ENCODE measurements at places on chromosomes 7 and 10. TPM values are rescaled to one million over a fixed set of nuclear protein-coding genes. Genes with fewer than 3 reads are reported as not detected.

- DNase-seq: peak; percentile 68
These were observed 143.4 kb downstream of the CELF2 start for GRCh38 chr10:11161096-11161495.

GRCh38 chr10:34809796-34810195, 5.3 kb downstream of the PARD3 start:
- DNase-seq: no peak

Gene LRIT1
- not detected for polyA plus RNA-seq

Gene MAGI2
- polyA plus RNA-seq: 4.2 TPM

Gene KIAA1217
- 21.5 TPM for polyA plus RNA-seq

DNA sequence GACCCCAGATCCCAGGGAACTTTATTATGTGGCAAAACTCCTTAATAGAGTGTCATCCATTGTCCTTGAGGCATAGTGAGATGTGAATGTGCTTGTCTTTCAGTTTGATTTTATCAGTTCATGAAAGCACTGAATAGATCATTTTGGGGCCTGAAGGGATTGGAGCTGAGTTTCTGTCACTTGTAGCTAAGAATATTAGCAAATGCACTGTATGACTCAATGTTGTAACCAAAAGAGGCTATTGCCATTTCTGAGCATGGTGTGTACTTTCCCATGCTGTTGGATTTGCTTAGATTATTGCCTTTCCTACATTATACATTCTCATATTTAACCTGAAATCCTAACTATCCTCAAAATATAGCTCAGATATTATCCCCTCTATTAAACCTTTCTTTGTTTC, 130.4 kb downstream of the PRKG1 start:
- DNase-seq: no peak

DNA sequence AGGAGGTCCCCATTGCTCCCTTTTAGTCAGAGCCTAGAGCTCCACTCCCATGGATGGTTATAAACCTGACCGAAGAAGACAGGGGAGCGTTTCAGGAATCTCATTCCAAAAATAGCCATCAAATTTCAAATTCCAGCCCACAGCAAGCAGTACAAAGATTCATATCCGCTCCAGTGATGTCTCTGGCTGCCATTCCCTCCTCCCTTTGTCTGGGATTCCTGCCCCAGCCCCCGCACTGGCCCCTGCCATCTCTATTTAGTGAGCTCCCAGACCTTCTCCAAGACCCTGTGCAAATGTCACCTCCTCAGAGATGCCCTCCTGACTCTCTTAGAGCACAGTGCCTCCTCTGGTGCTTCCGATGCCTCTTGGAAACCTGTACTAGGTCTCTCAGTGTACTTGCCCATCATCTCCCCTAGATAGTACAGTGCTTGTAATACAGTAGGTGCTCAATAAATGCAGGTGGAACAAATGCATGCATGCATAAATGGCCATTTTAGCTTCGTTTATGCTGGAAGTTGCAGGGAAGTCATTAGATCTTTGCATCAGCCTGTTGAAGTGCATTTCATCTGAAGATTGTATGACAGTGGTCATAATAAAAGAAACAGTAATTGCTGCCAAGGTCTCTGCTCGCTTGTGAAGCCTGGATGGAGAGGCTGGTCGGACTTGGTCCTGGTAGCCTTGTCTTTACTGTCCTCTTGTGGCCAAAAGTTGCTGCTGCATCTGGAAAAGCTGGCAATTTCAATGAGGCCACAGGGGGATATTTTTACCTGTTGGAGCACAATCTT, 32.0 kb upstream of the HABP2 start:
- DNase-seq: peak; percentile 96

Gene OR6B1
- not detected for polyA plus RNA-seq

Gene CYP2W1
- 0.75 TPM for polyA plus RNA-seq

DNA sequence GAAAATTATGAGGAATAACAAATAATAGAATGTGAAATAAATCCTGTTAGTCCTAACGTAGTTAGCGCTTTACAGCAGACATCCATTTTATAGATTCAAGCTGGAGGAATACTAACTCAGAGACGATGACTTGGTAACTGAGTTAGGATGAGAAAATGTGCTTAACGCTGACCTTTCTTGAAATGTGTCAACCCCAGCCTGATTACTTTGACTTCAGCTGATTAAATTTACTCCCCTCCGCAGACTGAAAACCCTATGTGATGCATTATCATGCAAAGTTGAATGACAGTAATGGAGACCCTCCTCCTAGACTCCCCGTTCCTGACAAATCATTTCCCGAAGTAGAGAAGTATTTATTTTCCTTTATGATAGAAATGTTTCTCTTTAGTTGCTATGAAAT, 54.5 kb downstream of the WDFY4 start:
- no peak for DNase-seq

Gene ACTL6B
- polyA plus RNA-seq: not detected

Gene SUN3
- not detected for polyA plus RNA-seq

- DNase-seq: no peak
These were observed 174.8 kb downstream of the TNS3 start for GRCh38 chr7:47407136-47407535.

DNA sequence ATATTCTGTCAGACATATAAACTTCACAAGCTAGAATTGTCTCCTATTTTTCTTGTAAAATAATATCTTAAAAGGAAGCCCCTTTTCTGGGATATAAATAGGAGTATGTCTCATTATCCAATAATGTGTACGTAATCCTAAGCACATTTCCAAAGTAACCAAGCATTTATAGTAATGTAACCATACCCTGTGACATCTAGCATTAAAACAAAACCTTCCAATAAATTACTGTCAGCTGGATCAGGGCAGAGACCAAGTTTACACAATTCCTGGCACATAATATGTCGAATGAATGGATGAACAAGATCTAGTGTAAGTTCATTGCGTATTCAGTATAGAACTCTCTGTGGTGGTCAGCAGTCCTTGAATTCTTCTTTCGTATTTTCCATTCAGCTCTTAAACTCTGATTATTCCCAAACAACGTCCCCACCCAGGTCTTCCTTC, 14.3 kb downstream of the CPED1 start:
- DNase-seq: peak; percentile 83

Gene UPK3B
- 0.16 TPM for polyA plus RNA-seq

Measured in muscle of leg (tissue), 16 donors.